ENCODE measurements at places on chromosomes 11 and 22. TPM values are rescaled to one million over a fixed set of nuclear protein-coding genes. Genes with fewer than 3 reads are reported as not detected.

HSPB2 gene
- total RNA-seq: not detected

TMEM109 gene
- total RNA-seq: 131 TPM

CCDC15 gene
- total RNA-seq: 0.43 TPM

RPUSD4 gene
- total RNA-seq: 18.2 TPM

MPEG1 gene
- not detected for total RNA-seq

GPR83 gene
- 0.22 TPM for total RNA-seq

UBQLNL gene
- total RNA-seq: not detected

POU2AF3 gene
- 0.53 TPM for total RNA-seq

OR5F1 gene
- total RNA-seq: not detected

ROM1 gene
- total RNA-seq: 4.5 TPM

UEVLD gene
- 27.1 TPM for total RNA-seq

CLMP gene
- total RNA-seq: 26.8 TPM

CDON gene
- total RNA-seq: 3.4 TPM

OR5A1 gene
- total RNA-seq: not detected

RAB38 gene
- total RNA-seq: 1.2 TPM

TRIM49 gene
- not detected for total RNA-seq

PRDM10 gene
- total RNA-seq: 2.2 TPM

HORMAD2 gene
- total RNA-seq: not detected

SLC7A4 gene
- total RNA-seq: not detected

SLC6A5 gene
- total RNA-seq: not detected

ST14 gene
- total RNA-seq: 0.56 TPM

CRACR2B gene
- 3.0 TPM for total RNA-seq

KCNQ1 gene
- total RNA-seq: 0.19 TPM

ACTN3 gene
- total RNA-seq: 0.06 TPM

RFPL2 gene
- 0.10 TPM for total RNA-seq

BUD13 gene
- total RNA-seq: 10.5 TPM

C1QTNF4 gene
- not detected for total RNA-seq

RFPL3 gene
- total RNA-seq: not detected

OR4D5 gene
- not detected for total RNA-seq

MRGPRF gene
- total RNA-seq: 0.18 TPM

RIBC2 gene
- total RNA-seq: 2.6 TPM
